AG09309 (cell line): ENCODE measurements at places on chromosomes 1 and 21.

DNA sequence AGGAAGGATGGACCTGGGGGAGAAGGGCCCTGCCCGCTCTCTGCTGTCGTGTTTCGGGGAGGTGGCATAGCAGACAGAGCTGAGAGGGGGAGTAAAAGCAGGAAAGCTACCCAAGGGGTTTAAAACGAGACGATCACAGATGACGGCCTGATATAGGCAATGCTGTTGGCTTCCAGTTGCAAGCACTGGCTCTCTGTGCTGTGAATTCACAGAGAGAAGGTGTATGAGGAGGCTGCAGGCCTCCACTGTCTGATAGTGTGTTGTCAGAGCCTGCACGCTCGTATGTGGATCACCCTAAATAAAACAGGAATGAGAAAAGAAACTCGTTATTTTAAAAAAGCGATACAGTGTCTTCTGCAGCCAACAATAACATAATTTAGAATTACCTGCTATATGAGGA, 57.4 kb downstream of the LGR6 start:
- DNase-seq: no peak

- no peak for DNase-seq
Measured at GRCh38 chr1:115726161-115726560, 42.4 kb downstream of the CASQ2 start.

DNA sequence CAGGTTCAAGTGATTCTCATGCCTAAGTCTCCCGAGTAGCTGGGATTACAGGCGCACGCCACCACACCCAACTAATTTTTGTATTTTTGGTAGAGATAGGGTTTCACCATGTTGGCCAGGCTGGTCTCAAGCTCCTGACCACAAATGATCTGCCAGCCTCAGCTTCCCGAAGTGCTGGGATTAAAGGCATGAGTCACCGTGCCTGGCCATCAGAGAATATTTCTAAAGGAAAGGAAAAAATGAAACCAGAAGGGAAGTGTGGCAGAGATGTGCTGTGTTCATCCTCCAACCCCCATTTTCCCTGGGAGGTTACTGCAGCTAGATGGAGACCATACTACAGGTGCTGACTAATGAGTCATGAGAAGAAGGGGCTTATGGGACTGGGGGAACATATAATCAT, 964.1 kb downstream of the TTLL7 start:
- DNase-seq: no peak

GRCh38 chr1:221543529-221544120, 198.3 kb downstream of the DUSP10 start:
- no peak for DNase-seq

DNA sequence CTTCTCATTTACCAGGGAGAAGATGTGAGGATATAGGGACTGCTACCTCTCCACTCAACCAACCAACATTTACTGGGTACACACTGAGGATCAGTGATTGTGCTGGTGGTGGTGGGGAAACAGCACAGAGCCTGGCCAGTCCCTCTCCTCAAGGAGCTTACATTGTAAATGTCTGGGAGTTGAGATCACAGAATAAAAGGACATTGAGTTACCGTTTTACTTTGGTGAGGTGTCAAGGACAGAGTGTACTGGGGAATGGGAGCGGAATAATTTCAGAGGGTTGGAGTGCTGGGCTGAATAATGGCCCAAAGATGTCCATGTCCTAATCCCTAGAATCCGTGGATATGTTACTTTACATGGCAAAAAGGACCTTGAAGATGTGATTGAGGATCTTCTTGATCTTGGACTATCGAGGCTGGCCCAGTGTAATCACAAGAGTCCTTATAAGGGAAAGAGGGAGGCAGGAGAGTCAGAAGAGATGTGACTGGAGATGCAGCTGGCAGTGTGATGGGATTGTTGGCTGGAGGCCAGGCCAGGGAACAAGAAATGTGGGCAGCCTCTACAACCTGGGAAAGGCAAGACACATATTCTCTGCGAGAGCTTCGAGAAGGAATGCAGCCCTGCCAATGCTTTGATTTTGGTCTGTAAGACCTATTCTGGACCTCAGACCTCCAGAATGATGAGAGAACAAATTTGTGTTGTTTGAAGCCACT, 26.6 kb upstream of the RWDD3 start:
- no peak for DNase-seq

DNA sequence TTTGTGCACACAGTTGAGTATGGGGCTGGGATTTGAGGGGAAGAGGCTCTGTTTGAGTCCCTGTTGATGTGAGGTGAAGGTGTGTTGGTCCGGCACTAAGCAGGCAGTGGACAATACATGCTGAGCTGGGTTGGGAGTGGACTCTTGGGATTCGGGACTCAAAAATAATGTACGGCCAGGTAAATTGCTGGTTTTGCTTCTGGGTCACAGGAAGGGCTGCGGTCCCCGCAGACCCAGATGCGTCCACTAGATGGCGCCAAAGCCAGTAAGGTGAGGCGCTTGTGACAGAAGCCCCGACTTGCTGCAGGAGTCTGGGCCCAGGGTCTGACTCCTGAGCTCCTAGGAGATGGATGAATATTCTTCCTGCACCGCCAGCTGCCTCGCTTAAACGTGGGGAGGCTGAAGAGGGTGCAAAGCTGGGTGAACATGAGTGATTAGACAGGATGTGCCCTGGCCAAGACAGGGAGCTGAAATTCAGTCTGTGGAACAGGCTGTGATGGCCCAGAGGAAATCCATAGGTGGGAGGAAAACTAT, 61.4 kb downstream of the ACBD3 start:
- DNase-seq: no peak

DNA sequence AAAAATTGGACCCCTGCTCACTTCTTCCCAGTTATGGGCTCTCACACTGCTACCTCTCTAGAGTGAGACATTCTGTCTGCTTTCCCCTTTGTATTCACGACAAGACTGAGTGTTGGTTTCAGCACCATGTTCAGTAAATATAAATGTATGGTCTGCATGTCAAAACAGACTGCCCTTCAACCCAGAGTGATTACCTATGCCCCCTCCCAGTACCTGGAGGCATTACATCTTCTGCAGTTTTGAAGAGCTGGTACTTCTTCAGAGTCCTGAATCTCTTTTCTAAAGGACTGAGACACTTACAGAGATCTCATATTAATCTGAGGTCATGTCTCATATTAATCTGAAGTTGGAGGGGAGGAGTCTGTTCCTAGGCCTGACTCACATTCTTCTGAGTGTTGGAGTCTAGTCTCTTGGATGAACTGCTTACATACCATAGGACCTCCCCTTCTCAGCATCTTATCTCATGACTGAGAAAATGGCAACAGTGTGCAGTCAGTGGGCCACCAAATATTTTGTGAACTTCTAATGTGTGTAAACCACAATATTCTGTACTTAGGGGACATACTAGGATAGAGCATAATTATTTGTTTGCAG, 80.3 kb downstream of the RGL1 start:
- DNase-seq: no peak

DNA sequence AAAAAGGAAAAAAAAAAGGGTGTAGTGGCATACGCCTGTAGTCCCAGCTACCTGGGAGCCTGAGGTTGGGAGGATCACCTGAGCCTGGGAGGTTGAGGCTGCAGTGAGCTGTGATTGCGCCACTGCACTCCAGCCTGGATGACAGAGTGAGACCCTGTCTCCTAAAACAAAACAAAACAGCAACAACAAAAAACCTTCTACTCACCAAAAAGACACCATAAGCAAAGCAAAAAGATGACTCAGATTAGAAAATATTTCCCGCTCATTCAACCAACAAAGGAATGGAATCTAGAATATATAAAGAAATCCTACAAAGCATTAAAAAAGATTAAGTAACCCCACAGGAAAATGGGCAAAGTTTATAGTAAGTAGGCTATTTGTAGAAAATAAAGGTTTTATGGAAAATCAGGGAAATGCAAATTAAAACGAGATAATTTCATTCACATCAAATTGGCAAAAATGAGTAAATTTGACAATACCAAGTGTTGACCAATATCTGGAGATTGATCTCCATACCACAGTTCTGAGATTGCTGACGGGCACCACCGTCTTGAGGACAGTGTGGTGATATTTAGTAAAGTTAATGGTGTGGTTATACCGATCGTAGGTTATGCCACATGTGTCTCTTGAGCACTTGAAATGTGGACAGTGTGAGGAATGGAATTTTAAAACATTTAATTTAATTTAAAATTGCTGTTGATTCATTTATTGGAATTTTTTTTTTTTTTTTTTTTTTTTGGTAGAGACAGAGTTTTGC, 54.0 kb downstream of the PIK3CD start:
- no peak for DNase-seq

DNA sequence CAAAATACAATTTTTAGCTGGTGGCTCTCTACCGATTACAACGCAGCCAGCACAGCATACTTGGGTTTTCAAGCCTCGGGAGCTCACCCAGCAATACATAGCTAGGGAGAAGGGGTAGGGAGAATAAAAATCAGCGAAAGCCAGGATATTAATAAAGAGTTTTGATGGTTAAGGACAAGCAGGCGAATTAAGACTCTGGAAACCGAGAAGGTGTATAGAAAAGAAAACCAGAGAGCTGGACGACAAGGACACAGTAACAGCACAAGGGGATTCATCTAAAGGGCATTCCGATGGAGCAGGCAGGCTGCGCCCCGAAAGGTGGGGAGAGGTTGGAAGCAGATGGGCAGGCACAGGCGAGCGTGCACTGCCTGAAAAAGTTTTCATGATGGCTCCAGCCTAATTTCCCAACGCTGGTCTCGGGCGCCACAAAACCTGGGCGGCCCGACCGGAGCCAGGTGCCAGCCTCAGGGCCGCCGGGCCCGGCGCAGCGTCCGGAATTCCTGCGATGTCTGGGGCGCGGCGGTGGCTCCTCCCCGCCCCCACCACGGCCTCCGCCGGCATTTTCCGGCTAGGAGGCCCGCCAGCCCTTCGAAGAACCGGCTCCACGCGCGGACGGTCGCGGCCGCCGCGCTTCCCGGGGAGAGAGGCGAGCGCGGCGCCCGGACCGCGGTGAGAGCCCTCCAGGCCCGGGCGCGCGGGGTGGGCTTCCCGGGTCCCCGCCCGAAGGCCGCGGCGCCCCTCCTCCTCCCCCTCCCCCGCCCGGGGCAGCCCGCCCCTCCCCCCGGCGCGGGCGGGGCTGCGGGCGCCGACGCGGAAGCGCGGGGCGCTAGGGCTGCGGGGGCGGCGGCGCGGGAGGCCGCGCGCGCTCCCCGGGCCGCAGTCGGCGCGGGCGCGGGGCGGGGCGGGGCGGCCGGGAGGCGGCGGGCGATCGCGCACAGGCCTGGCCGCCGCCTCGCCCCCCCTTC, 774 bp upstream of the DYRK1A start:
- DNase-seq: no peak

GRCh38 chr1:17438318-17439249, 893 bp downstream of the RCC2 start:
- DNase-seq: no peak

DNA sequence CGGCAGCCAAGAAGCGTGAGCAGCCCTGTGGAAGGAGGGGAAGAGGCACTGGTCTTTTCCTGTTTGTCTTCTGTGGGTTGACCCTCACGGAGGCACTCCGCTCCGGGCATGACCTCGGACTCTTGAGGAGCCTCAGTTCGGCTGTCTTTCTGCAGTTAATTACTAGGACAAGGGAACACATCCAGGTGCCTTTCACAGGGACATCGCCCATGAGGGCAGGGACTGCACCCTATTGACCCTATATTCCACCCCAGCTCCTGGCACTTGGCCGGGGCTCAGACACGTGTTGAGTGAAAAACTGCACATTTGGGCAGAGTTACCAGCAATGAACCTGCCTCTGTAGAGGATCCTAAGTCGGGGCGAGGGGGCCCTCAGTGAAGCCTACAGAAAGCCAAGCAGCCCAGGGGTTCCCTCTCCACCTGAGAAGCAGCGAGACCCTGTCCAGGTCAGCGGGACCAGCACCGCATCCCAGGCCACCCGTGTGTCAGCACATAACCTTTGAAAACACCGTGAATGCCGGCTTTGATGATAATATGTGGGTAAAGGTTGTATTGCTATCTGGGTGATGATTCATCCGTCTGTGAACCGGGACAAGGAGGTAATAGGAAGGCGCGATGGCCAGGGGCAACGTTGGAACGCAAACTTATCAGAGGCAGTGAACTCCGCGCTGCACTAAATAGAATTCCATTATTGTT, 161.4 kb upstream of the ARHGEF16 start:
- DNase-seq: no peak

- DNase-seq: no peak
Measured at GRCh38 chr21:28174701-28175100, 818.0 kb downstream of the LTN1 start.

DNA sequence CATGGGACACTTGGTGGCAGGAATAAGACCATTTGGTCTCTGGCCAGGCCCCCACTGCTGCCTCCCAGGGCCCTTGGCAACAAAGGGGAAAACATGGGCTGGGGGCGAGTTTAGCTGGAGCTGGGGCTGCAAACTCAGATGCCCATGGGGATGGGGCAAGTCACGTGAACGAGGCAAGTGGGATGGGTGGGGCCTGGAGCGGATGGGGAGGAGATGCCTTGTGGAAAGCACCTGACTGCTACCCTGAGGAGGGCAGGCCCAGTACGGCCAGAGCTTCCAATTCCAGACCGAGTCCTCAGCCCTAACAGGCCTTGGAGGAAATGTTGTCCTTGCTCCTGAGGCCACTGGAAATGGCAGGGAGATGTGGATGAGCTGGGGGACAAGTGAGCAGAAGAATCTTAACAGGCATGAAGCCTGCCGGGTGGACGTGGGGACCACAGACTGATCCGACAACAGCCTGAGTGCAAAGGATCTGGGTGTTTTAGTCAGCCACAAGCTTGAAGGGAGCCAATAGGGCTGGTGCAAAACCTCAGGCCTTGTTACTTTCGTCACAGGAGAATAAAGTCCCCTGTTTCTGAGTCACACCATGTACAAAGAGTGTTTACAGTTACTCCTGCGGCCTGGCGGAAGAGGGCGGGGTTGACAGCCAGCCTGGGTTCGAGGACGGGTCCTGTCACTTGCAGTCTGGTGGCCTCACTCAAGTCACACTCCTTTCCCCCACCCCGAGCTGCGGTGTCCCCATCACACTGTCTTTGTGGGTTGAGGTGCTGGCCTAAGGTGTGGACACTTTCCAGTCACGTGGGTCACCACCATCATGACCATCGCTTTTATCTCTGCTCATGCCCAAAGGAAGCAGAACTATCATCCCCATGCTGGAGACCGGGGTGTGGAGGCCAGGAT, 19.1 kb downstream of the RUNX3 start:
- no peak for DNase-seq

GRCh38 chr1:91020967-91021685, 709 bp downstream of the ZNF644 start:
- DNase-seq: no peak

GRCh38 chr1:218865591-218865990, 308.1 kb upstream of the LYPLAL1 start:
- DNase-seq: peak; percentile 10

GRCh38 chr1:183915625-183916510, 110.9 kb downstream of the RGL1 start:
- DNase-seq: peak; percentile 96

GRCh38 chr1:49728377-49728776, 295.4 kb downstream of the AGBL4 start:
- no peak for DNase-seq

- DNase-seq: no peak
Measured at GRCh38 chr1:58058323-58058722, 488.2 kb downstream of the OMA1 start.

DNA sequence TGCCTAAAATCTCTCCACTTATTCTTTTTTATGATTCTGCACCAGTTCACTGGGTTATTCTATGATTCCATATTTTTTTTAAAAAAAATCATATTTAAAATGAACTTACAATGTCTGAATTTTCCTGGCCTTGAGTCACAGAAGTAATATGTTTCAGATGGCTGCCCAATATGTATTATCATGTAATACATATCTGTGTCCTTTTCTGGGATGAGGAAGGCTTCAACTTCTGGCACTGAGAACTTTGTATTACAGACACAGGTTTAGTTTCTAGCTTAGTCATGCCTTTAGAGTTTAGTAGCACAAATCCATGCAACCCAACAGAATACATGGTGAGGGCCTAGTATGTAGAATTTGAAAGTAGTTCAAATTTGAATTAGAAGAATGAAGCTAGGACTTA, 7.8 kb upstream of the HSD17B7 start:
- DNase-seq: no peak

- no peak for DNase-seq
Measured at GRCh38 chr1:4653328-4653660, 1.1 kb upstream of the AJAP1 start.
